H54 (cell line): ENCODE measurements at places on chromosomes 12 and 14.

GRCh38 chr12:113482334-113482733 is 10.7 kb upstream of the LHX5 start:
- no peak for DNase-seq

- no peak for DNase-seq
Observed at GRCh38 chr12:19451196-19451595, 11.9 kb downstream of the AEBP2 start.

- no peak for DNase-seq
Observed at GRCh38 chr12:102436867-102437266, 43.5 kb downstream of the IGF1 start.

DNA sequence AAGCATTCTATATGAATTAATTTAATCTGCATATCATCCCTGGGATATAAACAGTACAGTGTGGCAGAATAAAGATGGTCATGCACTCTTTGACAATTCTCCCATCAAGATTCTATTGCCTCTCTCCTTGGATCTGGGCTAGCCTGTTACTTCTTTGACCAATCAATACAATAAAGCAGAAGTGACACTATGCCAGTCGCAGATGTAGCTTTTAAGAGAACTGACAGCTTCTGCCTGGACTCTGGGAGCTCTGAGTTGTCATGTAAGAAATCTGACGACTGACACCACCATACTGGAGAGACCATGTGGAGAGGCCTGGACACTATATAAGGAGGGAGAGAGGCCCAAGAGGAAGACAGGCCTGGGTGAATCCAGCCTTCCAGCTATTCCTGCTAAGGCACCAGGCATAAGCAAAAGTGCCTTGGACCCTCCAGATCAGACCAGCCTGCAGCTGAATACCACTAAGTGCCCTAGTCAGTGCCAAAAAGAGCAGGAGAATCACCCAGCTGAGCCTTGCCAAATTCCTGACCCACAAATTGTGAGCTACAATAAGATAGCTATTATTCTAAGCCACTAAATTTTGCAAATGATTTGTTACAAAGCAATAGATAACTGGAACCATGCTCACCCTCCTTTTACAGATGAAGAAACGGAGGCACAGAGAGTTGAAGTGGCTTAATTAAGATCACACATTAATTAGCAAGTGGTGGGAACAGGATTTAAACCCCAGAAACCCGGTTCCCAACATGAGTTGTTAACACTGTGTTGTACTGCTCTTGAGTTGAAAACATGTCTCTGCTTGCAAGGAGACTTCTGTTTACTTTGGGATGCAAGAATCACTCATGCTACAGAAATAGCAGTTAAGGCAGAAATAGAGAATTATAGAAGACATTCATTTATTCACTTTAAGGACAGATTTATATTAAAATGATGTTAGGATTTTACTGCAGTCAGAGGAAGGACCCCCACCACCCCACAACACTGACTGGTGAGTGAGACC is 84.6 kb downstream of the RIN3 start:
- DNase-seq, result no peak

- DNase-seq, result no peak
Observed at GRCh38 chr12:31728289-31728916, 418 bp downstream of the AMN1 start.
